ENCODE measurements at places on chromosomes 6 and 20.

DNA sequence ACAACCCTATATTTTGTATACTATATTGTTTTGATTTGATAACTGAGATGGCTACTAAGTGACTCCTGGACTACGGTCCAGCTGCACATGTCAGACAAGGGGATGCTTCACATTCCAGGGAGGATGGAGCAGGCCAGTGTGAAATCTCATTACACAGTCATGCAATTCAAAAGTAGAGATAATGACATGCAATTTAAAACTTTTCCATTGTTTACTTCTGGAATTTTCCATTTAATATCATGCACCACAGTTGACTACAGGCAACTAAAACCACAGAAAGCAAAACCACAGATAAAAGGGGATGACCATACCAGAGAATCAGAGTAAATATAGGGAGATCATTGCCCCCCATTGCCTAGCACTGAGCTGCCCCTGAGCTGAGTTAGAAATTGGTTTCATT lies 366.4 kb downstream of the BTBD9 start:
- no peak for DNase-seq

GRCh38 chr20:49346682-49347081 lies 68.8 kb upstream of the ZNFX1 start:
- DNase-seq: no peak

- no peak for DNase-seq
Observed at GRCh38 chr20:17749978-17750721, 50.4 kb downstream of the BANF2 start.

GRCh38 chr6:33418690-33419291 lies 884 bp upstream of the CUTA start:
- no peak for DNase-seq

GRCh38 chr6:161115468-161115867 lies 123.9 kb downstream of the MAP3K4 start:
- DNase-seq: no peak

GRCh38 chr6:15905488-15906419 lies 223.1 kb upstream of the MYLIP start:
- DNase-seq: no peak

DNA sequence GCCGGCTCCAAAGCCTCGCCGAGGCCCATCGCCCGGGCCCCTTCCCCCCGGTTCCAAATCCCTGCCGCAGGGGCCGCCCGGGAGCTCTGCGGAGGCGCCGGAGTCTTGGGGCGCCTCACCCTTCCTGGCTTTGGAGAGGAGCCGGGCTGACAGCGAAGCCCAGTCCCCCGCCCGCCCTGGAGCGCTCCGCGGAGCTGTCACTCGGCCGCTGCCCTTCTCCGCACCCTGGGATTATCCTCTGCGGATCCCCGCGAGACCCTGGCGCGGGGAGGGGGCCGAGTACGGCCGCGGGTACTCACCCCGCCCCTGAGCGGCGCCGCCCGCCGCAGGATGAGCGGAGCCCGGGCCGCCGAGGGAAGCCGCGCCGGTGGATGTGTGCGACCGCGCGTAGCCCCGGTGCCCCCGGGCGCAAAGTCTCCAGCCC lies 343 bp downstream of the SNAP91 start:
- DNase-seq: no peak

DNA sequence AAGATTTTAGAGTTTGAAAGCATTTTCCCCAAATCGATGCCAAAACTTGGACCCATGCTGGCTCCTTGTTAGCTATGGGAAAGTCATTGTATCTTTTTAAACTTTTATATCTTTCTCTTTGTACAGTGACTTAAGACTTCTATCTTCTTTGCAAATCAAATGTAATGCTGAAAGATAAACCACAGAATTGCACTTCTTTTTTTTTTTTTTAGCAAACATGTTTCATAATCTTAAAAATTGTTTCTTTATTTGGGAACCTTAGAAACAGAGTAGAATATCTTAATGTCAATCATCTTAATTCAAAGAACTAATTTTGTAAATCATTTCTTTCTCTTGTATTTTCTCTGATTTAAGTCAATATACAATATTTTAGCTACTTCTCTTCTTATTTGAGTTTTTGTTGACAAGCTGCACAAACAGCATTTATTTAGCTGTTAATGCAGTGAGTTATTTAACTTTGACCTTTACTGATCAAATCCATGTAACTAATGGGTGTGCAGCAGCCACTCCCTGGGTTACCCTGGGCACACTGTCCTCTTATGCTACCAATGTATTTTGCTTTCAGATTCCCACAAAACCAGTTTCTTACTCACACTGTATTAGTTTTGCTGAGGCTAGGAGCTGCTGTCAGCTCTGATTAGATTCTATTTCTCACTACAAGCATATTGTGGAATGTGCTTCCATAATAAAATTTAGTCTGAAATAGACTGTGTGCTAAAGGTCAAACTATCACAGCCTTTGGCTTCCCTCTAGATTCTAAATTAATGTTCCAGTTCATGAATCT lies 279.6 kb downstream of the ADGB start:
- DNase-seq: no peak

DNA sequence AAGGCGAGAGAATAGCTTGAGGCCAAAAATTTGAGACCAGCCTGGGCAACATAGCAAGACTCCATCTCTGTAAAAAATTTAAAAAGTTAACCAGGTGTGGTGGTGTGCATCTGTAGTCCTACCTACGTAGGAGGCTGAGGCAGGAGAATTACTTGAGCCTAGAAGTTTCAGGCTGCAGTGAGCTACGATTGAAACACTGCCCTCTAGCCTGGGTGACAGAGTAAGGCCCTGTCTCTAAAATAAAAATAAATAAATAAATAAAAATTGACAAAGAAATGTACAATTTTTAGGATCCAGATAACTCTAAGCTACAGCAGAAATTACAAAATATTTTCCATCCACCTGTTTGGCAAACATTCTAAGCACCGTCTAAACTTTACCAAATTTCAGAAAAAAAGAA lies 941.0 kb upstream of the ADGRB3 start:
- no peak for DNase-seq
